Uterus (tissue), 4 donors: ENCODE measurements at places on chromosomes 1 and 21. TPM values are rescaled to one million over a fixed set of nuclear protein-coding genes. Genes with fewer than 3 reads are reported as not detected.

DNA sequence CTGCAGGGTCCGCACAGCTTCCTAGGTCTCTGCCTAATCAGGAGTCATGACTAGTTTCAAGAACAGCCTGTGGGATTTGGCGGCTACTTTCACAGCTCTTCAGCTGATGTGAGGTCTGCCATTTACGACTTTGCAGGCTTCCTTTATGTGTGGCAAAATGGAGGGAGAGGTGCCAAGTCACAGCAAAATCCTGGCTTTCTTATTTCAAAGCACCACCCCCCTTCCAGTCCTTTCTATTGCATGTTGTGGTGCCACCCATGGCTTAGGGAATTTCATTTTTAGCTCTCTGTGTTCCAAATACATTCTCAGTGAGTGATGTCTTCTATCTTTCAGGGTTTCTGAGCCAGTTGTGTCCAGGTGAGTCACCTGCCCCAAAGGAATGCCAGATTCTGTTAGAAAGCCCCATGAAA, 75.1 kb upstream of the WLS start:
- no peak overlapping the region for H3K4me3 ChIP-seq
- no peaks in the 10 kb centered on the region for H3K36me3 ChIP-seq
- H3K4me1 ChIP-seq: no peaks in the 10 kb centered on the region
- H3K27ac ChIP-seq: no peak overlapping the region
- no peak for DNase-seq

DNA sequence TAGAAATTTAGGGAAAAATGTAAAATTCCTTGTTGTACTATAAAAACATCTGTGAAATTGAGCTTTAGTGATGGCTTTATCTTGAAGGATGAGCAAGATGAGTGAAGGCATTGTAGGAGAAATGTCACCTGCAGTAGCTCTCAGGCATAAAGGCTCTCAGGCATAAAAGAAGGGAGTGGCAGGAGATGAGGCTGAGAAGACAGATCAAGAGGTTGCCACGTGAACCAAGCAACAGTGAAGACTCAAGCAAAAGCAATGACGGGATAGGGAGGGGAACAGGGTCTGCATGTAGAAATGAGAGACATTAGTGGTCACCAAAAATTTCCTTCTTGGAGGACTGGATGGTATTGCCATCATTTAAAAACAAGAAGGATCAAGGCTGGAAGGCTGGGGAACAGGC, 98.8 kb downstream of the ST3GAL3 start:
- H3K27me3 ChIP-seq: no peaks in the 10 kb centered on the region
- H3K4me1 ChIP-seq: no peaks in the 10 kb centered on the region
- no peaks in the 10 kb centered on the region for H3K36me3 ChIP-seq
- no peak overlapping the region for H3K27ac ChIP-seq
- H3K4me3 ChIP-seq: no peak overlapping the region

DNA sequence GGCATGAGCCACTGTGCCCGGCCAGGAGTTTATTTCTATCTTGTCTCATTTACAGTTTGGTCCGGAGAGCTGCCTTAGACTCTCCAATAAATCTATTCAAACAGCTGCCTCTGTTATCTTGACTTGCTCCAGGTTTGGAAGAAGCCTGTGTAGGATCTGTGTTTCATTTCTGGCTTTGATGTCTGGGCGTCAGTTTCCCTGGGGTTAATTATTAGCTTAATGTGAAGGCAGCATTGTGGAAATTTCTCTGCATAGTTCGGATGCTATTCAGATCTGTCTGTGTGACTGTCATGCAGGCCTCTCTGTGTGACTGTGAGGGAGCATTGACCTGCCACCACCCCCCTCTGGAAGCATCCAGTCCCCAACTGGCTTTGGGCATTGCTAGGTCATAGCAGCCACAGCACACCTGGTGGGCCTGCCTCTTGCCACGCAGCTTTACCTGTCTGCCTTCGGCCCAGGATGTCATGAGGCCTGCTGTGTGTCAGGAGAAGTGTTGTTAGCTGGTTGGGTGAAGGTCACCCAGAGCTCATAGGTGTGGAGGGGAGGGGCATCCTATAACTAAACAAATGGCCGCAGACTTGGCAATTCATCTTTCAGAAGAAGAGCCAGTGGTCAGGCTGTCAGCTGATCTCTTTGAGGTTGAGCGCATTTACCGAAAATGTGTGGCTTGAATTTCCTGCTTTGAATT, 9.8 kb downstream of the IFNGR2 start:
- no peak overlapping the region for H3K4me3 ChIP-seq
- no peak overlapping the region for H3K27ac ChIP-seq
- DNase-seq: no peak
- no peaks in the 10 kb centered on the region for H3K4me1 ChIP-seq
- H3K27me3 ChIP-seq: no peaks in the 10 kb centered on the region

- H3K36me3 ChIP-seq: no peaks in the 10 kb centered on the region
- H3K27me3 ChIP-seq: no peaks in the 10 kb centered on the region
- no peak for DNase-seq
- peaks cover 3% of the 10 kb centered on the region for H3K4me1 ChIP-seq
- H3K4me3 ChIP-seq: peak overlapping the region; percentile 41
Measured at GRCh38 chr21:39388811-39389155, 39.9 kb upstream of the HMGN1 start.

GRCh38 chr1:92902406-92902744, 58.9 kb downstream of the DIPK1A start:
- DNase-seq: no peak
- no peaks in the 10 kb centered on the region for H3K27me3 ChIP-seq
- no peak overlapping the region for H3K27ac ChIP-seq
- no peaks in the 10 kb centered on the region for H3K36me3 ChIP-seq
- H3K4me3 ChIP-seq: no peak overlapping the region

DNA sequence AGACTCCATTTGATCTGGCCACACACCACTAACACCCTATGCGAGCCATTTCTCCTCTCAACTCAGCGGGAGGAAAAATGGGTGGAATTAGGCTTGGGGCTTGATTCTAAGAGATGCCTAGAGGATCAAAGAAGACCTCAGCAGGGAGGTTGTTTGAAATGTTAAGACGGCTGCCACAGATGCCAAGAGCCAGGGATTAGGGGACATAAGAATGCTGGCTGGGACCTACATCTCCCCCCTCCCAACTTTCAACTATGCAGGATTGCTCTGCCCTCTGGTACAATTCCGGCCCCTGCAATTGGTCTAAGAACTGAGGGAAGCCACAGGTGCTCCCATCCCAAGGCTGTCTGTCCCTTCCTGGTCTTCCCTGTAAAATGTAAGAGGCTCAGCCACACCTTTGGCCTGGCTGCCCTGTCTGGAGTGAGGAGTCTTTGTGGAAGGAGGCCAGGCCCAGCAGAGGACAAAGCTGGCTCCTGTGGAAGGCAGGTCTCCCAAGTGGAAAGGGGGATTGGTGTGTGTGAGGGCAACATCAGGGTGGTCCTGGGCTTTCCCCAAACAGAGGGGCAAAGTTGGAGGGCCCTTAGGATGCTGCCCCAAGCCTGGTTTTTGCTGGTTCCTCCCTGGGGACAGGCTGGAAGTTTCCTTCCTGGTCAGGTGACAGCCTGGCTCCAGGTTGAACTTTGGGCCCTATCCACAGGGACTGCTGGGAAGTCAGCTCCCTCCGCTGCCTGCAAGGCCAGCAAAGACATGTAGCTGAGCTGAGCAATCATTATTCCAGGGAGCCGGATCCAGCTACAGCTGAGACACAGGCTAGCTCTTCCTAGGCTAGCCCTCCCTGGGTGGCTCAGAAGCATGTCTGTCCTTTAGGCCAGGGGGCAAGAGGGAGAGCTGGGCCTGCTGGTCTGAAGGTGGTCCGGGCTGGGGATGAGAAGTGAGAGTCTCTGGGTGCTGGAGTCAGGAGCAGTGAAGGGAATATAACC, 34.5 kb upstream of the SYNC start:
- H3K27me3 ChIP-seq: no peaks in the 10 kb centered on the region
- H3K4me1 ChIP-seq: no peaks in the 10 kb centered on the region
- no peak overlapping the region for H3K4me3 ChIP-seq
- no peaks in the 10 kb centered on the region for H3K36me3 ChIP-seq
- no peak overlapping the region for H3K27ac ChIP-seq

DNA sequence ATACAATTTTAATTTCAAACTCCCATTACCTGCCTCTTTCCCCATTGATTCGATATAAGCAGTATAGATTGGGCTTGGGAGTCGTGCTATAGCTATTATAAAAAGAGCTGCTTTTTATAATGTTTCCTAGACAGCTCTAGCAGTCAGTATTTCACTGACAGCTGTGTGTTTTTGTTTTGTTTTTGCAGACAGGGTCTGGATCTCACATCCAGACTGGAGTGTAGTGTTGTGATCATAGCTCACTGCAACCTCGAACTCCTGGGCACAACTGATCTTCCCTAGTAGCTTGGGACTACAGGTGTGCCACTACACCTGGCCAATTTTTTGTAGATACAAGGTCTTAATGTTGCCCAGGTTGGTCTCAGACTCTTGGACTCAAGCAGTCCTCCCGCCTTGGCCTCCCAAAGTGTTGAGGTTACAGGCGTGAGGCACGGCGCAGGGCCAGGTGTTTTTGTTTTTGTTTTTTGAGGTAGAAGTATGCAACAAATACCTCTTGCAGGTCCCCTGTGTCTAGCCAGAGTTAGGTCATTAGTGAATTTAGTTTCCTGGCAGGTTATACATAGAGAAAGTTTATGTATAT, 1.7 kb downstream of the NASP start:
- no peak for DNase-seq
- no peaks in the 10 kb centered on the region for H3K36me3 ChIP-seq

- H3K4me1 ChIP-seq: no peaks in the 10 kb centered on the region
- DNase-seq: no peak
- H3K27me3 ChIP-seq: no peaks in the 10 kb centered on the region
- H3K4me3 ChIP-seq: no peak overlapping the region
- no peak overlapping the region for H3K27ac ChIP-seq
Measured at GRCh38 chr1:38141483-38141882, 94.9 kb upstream of the POU3F1 start.

GRCh38 chr1:214993419-214993818, 89.1 kb upstream of the KCNK2 start:
- H3K27me3 ChIP-seq: no peaks in the 10 kb centered on the region
- no peak for DNase-seq
- no peak overlapping the region for H3K4me3 ChIP-seq
- H3K4me1 ChIP-seq: no peaks in the 10 kb centered on the region

- no peak overlapping the region for H3K27ac ChIP-seq
- H3K4me3 ChIP-seq: no peak overlapping the region
- no peak for DNase-seq
- H3K4me1 ChIP-seq: no peaks in the 10 kb centered on the region
- no peaks in the 10 kb centered on the region for H3K27me3 ChIP-seq
- no peaks in the 10 kb centered on the region for H3K36me3 ChIP-seq
Measured at GRCh38 chr1:213326281-213327016, 275.4 kb downstream of the RPS6KC1 start.

- H3K4me3 ChIP-seq: no peak overlapping the region
- H3K27ac ChIP-seq: no peak overlapping the region
- H3K36me3 ChIP-seq: no peaks in the 10 kb centered on the region
- H3K27me3 ChIP-seq: no peaks in the 10 kb centered on the region
- no peaks in the 10 kb centered on the region for H3K4me1 ChIP-seq
- DNase-seq: no peak
Measured at GRCh38 chr1:55639526-55639925, 424.4 kb upstream of the USP24 start.

GRCh38 chr1:93671099-93671621, 10.5 kb downstream of the BCAR3 start:
- no peak for DNase-seq
- H3K4me3 ChIP-seq: no peak overlapping the region
- H3K4me1 ChIP-seq: no peaks in the 10 kb centered on the region
- peak overlapping the region; percentile 54 for H3K27ac ChIP-seq
- H3K36me3 ChIP-seq: no peaks in the 10 kb centered on the region

- no peak for DNase-seq
- no peaks in the 10 kb centered on the region for H3K36me3 ChIP-seq
- H3K4me3 ChIP-seq: no peak overlapping the region
- no peaks in the 10 kb centered on the region for H3K4me1 ChIP-seq
- H3K27me3 ChIP-seq: no peaks in the 10 kb centered on the region
Measured at GRCh38 chr21:21019681-21020080, 21.5 kb downstream of the NCAM2 start.

- no peaks in the 10 kb centered on the region for H3K36me3 ChIP-seq
- no peak overlapping the region for H3K4me3 ChIP-seq
- no peak overlapping the region for H3K27ac ChIP-seq
- H3K27me3 ChIP-seq: no peaks in the 10 kb centered on the region
- peaks cover 6% of the 10 kb centered on the region for H3K4me1 ChIP-seq
Measured at GRCh38 chr1:153614906-153615305, 1.2 kb downstream of the S100A14 start.

DNA sequence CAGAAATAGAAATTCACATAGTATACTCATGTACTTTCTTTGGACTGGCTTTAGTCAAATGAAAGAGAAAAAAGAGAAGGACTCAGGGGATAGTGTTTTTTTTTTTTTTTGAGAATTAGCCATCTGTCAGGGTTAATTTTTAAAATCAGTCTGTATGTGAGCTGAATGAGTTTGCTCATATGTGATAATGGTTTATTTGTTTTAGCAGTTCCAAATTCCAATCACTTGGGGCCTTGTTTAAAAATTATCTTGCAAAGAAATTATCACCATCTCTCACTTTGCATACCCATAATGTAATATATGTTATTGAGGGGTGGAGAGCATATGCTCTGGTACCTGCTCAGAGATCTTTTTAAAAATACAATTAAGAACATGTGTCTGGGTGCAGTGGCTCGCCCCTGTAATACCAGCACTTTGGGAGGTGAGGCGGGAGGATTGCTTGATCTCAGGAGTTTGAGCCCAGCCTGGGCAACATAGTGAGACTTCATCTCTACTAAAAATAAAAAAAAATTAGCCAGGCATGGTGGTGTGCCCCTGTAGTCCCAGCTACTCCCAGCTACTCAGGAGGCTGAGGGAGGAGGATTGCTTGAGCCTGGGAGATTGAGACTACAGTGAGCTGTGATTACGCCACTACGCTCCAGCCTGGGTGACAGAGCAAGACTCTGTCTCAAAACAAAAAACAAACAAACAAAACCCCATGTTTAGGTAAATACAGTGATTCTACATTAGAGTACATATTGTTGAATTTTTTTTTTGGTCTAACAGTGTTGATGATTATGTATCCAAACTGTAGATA, 19.7 kb downstream of the GNAI3 start:
- no peak overlapping the region for H3K4me3 ChIP-seq
- DNase-seq: no peak
- H3K4me1 ChIP-seq: no peaks in the 10 kb centered on the region
- H3K27me3 ChIP-seq: no peaks in the 10 kb centered on the region

CSF1 gene
- 19.8 TPM for total RNA-seq

KIRREL1 gene
- total RNA-seq: 63.6 TPM

GPR153 gene
- 12.9 TPM for total RNA-seq

TARBP1 gene
- 79.8 TPM for total RNA-seq

CR1L gene
- not detected for total RNA-seq

BSND gene
- total RNA-seq: not detected

BTBD19 gene
- 7.4 TPM for total RNA-seq

GSTM5 gene
- total RNA-seq: 0.51 TPM

RHBDL2 gene
- total RNA-seq: 1.2 TPM

OR10J4 gene
- total RNA-seq: not detected

KCNA3 gene
- total RNA-seq: 5.6 TPM

PCP4 gene
- total RNA-seq: 32.4 TPM

IGSF9 gene
- total RNA-seq: 1.2 TPM
